ENCODE measurements at places on chromosomes 3 and 15.

GRCh38 chr3:196016485-196016884, 65.4 kb downstream of the TFRC start:
- no peak for DNase-seq

DNA sequence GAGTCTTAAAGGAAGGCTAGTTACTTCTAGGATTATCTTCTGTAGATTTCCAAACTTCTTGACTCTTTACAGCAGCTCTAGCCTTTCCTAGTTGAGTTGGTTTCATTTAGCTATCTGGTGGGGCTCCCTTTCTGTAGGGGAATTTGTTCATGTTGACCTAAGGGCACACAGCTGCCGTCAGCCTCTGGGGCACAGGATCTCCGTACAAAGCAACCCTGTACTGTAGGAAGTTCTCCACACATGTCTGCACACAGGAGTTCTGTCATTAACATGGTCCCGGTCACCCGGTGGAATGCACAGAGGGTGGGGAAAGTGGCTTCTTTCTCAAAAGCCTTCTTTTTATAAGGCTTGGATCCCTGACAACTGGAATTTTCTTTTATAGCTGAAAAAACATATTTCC, 88.7 kb upstream of the TNIK start:
- no peak for DNase-seq

- no peak for DNase-seq
Observed at GRCh38 chr15:57411945-57412768, 35.9 kb downstream of the CGNL1 start.

GRCh38 chr3:139769796-139770195, 92.0 kb upstream of the NMNAT3 start:
- no peak for DNase-seq

DNA sequence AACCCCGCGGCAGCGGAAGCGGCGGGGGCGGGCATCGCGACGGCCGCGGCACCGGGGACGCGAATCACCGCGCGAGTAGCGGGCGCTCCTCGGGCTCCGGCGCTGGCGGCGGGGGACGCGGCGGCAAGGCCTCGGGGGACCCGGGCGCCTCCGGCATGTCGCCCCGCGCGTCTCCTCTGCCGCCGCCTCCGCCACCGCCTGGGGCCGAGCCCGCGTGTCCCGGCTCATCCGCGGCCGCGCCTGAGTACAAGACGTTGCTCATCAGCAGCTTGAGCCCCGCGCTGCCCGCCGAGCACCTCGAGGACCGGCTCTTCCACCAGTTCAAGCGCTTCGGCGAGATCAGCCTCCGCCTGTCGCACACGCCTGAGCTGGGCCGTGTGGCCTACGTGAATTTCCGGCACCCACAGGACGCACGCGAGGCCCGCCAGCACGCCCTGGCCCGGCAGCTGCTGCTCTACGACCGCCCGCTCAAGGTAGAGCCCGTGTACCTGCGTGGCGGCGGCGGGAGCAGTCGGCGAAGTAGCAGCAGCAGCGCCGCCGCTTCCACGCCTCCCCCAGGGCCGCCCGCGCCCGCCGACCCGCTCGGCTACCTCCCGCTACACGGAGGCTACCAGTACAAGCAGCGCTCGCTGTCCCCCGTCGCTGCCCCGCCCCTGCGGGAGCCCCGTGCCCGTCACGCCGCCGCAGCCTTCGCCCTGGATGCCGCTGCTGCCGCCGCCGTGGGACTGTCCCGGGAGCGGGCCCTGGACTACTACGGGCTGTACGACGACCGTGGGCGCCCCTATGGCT, 675 bp downstream of the RBM15B start:
- DNase-seq, result no peak

- DNase-seq, result no peak
Observed at GRCh38 chr3:119557877-119558269, 1.5 kb downstream of the CD80 start.

DNA sequence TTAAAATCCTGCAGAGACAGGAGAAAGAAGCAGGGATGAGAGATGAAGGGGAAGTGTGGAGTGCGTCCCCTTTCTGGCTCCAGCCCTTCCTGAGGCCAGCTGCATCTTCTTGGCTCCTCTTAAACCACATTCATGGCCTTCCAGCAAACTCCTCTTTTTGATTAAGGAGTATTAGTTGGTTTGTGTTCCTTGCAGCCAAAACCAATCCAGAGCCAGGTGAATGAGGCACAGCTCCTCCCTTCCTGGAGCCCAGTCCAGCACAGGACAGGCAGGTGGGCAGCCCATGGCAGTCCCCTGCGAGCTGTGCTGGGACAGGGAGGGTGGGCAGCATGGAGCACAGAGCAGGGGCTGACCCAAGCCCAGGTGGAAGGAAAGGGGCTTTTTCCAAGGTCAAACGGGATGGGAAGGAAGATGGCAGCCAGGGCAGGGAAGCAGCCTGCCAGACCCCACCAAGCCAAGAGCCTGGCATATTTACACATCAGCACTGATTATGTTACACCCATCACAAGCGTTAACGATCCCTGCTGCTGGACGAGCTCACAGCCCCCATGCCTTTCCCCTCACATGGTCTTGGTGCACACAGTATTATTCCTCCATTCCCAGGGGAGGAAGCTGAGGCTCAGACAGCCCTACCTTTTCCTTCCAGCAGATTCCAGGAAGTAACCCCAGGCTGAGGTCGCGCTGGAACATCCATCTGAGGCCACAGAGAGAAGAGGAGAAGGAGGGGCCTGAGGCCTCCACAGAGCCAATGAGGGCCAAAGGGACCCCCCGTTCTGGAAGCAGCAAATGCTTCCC, 175.6 kb downstream of the SMAD6 start:
- DNase-seq, result no peak

DNA sequence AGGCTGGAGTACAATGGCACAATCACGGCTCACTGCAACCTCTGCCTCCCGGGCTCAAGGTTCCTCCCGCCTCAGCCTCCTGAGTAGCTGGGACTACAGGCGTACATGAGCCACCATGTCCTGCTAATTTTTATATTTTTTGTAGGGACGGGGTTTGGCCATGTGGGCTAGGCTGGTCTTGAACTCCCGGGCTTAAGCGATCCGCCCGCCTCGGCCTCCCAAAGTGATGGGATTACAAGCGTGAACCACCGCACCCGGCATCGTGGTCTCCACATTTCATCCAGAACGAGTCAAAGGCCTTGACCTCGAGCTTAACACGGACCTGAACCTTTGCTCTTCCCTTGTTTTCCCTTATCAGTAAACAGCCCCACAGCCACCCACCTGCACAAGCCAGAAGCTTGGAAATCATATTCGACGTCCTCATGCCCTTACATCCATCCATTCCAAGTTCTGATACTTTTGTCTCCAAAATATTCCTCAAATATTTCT, 1.4 kb upstream of the PTPN23 start:
- DNase-seq, result no peak

- DNase-seq, result no peak
Observed at GRCh38 chr15:45242289-45242688, 9.7 kb upstream of the SLC28A2 start.

GRCh38 chr3:150546226-150547044, at the start of the genes EIF2A and SERP1:
TSS of gene EIF2A (plus strand) at chr3:150546787. CDS start at chr3:150546803, 16 bp downstream.
TSS of gene SERP1 (minus strand) at chr3:150546496. CDS start at chr3:150546135, 361 bp downstream.
- peak; percentile 100 for DNase-seq

GRCh38 chr3:58071480-58071971, 63.3 kb downstream of the FLNB start:
- DNase-seq, result no peak

DNA sequence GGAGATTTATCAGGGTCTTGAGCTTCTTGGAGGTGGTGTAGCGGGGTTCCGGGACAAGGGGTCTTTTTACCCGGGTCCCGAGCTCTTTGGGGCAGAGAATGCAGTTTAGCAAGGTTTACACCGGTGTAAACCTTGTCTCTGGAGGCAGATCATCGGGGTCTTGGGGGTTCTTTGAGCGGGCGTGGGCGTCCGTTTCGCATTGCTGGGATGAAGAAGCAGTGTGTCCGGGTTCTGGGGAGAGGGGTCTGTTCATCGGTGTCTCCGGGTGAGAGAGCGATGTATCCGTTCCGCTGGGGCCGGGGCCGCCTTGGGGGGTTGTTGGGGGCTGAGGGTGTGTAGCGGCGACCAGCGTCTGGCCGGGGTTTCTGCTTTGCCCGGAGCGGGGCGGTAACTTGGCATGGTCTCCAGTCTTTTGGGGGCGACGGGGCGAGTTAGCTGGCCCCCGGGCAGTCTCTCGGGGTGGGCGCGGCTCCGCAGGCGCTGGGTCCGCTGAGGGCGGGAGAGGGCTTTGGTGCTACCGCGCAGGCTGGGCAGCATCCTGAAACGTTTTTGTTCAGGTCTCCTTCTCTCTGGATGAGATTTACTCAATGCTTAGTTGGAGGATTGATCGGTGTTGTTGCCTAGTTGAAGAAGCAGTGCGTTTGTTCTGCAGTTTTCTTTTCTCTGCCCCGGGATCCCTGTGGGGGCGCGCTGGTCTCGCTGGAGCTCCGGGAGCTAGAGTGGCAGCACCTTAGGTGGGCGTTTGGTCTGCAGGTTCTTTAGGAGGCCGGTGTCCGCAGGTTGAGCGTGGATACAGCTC, 843 bp downstream of the GLCE start:
- DNase-seq, result peak; percentile 9

GRCh38 chr15:71338265-71338664, 223.0 kb downstream of the THSD4 start:
- DNase-seq, result no peak

DNA sequence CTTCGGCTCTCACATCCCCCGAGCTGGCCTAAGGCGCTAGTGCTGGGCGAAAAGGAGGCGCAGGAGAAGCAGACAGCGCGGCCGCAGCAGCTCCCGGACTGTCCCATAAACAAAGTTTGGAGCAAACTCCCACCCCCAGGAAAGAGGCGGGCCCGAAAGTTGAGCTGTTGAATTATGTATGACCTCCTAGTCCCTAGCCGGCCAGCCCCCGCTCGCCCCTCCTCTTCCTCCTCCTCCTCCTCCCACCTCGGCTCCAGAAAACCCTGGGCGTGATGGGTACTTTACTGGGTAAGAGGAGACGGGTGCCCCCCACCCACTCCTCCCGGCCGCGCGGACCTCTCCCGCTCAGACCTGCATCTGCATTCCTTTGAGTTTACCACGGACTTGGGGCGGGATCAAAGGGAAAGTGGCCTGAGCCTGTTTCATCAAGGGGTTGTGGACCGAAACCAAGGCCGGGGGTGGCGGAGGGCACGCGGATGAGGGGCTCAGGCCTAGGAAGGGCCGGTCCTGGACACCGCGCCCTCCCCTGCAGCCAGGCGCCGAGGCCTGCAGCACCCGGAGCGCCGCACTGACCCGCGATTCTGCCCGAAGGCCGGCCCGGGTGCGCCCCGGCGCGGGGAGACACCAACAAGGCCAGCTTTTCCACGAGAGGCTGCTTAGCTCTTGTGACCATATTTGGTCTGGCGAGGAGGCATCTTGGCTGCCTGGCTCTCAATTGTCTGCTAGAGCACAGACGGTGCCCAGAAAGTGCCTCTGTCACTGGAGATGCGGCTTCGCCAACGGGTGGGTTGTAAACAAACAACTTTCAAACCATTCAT, at the start of gene WWTR1:
WWTR1 (minus strand) TSS at position 100 of the 818 bp plus-strand sequence. CDS start 719 bp downstream, outside the sequence.
- DNase-seq, result no peak

GRCh38 chr3:28244491-28244890, 3.1 kb downstream of the CMC1 start:
- no peak for DNase-seq

GRCh38 chr3:14335774-14336748, 66.3 kb upstream of the SLC6A6 start:
- DNase-seq, result peak; percentile 27

DNA sequence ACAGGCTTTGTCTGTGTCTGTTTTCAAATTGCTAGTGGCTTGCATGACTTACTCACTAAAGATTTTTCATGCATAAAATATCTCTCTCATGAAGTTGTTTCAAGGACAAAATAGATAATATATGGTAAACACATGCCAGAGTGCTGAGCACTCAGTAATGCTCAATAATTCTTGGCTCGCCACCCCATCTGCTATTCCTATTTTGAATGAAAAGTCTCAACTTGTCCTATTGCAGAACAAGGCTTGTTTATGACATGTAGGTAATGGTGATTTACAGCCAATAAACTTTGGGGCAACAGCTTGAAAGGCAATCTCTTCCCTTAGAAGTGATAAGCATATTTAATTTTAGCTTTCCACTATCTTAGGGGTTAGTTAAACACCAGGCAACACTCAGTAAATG, 789.0 kb upstream of the ROBO1 start:
- DNase-seq, result no peak

GRCh38 chr15:68407886-68408881, 23.8 kb downstream of the ITGA11 start:
- no peak for DNase-seq

DNA sequence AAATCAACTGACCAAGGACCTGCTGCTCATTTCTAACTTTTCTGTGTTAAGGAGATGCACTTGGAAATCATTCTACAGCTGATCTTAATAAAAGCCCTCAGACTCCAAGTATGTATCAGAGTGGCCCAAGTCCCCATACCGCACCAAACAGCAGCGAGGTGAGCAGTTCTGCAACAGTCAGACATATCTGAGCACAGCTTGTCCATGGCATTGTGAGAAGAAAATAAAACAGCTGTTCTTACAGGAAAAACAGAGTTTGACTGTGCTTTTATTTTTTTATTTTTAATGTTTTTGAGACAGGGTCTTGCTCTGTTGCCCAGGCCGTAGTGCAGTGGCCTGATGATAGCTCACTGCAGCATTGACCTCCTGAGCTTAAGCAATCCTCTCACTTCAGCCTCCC, 131.8 kb downstream of the ADAMTS9 start:
- DNase-seq, result no peak

DNA sequence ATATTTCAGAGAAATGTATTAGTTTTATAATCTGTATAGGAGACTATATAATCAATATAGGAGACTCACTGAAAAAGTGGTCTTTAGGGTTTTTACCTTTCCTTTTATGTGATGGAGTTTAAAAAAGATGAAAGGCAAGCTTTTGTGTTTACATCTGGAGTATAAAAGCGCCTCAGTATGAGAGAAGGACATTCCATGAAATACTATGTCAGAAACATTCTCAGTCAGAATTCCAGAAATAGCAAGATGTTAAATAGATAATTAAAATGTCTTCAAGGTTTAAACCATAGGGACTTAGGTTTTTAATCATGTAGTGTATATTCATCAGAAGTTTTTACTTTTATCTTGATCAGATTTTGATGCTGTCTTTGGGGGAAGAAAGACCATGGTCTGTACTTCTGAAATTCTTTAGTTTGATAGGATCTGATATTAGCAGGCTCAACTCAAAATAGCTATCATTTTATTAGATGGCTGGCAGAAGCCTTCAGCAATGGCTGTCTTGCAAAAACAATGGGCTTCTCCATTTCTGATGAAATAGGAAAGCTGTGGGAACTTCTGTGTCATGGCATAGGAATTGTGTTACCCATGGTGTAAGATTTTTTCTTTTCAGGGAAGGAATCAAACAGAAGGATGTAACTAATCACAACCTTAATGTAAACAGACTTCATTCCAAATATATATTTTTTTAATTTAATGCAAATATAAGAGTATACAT, 209.6 kb upstream of the PLSCR5 start:
- DNase-seq, result no peak

- DNase-seq, result no peak
Observed at GRCh38 chr15:66800584-66801235, 98.7 kb downstream of the SMAD6 start.

Measured in NCI-H2081 (cell line).